ENCODE measurements at places on chromosomes 2 and 18.

GRCh38 chr2:201888426-201888800, 82.1 kb downstream of the CDK15 start:
- DNase-seq = no peak

- no peak for DNase-seq
These were observed 472.6 kb downstream of the TXNL1 start for GRCh38 chr18:56165601-56166355.

DNA sequence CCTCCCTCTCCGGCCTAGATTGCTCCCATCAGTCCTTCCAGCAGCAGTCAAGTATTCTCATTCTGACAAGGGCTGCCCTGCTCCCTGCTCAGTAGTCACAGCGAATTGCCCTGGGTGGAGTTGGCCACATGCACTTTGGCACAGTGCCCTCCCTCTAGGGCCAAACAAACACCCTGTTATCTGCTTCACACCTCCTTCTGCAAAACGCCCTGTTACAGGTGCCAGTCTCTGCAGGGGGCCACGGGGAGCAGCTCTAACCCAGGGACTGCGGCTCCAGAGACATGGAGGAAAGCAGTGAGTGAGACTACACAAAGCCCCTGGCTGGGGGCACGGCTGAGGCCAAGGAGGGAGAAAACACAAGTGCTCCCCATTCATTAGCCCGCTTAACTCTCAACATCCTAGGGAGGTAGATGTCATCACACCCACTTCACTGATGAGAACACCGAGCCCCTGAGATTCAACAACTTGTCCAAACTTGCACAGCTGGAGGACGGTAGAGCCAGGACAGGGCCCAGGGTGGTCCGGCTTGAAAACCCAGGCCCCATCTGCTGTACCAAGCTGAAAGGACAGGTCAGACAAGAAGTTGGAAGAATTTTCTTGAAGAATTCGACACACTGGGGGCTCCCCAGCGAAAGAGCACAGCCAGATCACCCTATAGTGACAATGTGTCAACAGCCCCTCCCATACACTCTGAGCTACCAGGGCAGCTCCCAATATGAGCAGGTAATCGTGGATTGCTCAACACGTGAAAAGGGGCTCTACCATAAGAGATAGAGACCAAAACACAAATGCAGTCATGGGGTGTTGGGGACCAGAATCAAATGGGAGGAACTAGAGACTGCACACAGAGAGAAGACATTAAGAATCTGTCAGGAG, 8.7 kb upstream of the TFCP2L1 start:
- DNase-seq = no peak

- DNase-seq = no peak
These were observed 90.4 kb downstream of the NUP35 start for GRCh38 chr2:183214680-183215079.

- DNase-seq = peak; percentile 37
These were observed 1.6 kb downstream of the COX7A2L start for GRCh38 chr2:42359304-42359964.

DNA sequence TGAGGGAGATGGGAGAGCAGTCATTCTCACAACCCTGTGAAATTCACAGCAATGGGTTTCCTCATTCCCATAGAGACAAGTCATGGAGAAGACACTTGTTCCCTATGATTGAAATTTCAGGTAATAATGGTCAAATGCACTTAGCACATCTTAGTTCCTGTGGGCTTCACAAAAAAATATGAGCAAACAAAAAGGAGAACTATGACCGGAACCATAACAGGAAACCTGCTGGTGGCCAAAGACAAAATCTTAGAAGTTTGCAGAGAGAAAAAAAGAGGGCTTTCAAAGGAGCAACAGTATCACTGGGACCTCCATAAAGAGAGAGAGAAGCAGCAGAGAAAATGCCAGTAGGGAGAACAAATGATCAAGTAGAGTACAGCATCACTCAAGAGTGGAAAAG, 138.9 kb upstream of the APCDD1 start:
- no peak for DNase-seq

GRCh38 chr2:143551971-143552650, 422.9 kb downstream of the ARHGAP15 start:
- DNase-seq = no peak

DNA sequence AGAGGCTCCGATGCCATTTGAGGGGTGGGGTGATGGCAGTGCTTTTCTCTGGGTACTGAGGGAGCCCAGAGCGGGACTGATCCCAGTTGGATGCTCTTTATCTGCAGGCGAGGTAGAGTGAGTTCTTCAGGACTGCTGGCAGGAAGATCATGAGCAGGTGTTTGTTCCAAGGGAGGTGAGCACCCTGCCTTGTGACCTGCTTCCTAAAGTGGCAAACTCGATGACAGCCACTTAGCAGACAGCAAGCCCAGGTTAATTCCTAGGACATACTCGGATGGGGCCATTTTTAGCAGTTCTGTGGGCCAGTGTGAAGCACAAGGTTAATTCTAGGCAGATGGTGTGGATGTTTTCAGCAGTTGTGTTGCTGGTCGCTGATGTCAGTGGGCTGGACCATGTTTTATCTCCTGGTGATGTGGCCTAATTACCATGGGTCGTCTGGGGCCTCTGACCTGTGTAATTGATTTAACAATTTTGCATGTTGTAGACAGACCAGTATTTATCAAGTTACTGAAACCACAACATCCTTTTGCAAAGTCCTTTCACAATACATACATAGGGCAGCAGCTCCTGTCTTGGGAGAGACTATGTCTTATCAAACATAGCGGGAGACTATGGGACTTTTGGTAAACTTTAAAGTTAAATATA, 4.9 kb downstream of the FKBP1B start:
- no peak for DNase-seq

- DNase-seq = no peak
These were observed 121.0 kb downstream of the RBMS1 start for GRCh38 chr2:160372585-160372984.

DNA sequence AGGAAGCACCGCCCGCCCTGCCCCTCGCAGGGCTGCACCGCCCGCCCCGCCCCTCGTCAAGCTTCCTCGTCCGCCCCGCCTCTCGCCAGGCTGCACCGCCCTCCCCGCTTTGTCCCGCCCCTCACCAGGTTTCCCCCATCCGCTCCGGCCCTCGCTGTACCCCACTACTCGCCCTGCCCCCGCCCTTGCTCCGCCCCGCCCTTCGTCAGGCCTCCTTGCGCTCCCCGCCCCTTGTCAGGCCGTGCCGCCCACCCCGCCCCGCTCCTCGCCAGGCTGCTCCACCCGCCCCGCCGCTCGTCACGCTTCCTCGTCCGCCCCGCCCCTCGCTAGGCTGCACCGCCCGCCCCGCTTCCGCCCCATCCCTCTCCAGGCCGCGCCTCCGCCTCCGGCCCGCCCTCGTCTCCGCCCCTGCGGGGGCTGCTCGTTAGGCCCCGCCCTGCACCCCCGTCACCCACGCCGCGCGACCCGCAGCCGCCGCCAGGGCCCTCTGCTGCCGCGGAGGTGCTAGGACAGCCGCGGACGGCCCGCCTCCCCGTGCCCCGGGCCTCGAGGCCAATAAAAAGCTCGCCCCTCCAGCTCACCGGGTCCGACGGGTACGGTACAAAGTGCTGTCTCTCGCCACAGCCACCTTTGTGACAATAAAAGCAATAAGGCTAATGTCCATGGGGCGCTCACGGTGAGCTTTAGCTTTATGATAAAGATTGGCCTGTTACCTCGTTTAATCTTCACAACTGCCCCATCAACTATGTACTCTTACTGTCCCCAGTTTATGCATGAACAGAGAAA, 602 bp upstream of the DNPEP start:
- peak; percentile 94 for DNase-seq

DNA sequence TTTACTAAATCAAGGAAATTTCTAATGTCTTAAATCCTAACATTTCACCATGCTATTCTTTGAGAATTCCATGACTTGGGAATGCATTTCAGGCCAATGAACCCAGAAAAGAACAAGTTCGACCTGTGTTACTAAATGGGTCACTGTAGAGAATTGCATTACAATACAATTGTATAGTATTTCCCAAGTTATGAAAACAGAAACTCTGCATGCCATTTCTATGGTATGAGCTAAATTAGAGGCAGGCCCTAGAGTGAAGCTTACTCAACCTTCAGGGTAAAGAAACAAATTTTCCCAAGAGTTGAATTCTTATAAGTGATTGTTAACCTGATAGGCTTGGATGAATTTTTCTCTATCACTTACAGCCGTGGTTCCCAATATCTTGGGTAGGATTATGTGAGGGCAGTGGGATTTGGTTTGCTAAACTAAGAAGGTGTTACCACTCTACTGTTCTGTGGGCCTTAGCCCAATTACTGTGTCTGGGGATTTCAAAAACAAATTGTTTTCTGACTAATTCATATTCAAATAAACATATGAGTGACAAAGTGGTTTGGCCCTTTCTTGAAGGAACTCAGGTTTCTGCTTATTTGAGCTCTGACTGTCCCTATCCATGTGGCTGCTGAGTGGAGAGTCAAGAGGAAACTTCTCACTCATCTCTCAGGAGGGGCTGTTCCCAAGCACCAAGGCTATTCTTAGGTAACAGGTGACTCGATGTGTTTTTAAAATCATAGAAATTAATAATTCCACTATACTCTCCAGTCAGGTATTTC, 11.2 kb upstream of the SERPINB7 start:
- DNase-seq = no peak

- peak; percentile 33 for DNase-seq
These were observed 3.7 kb upstream of the SPEG start for GRCh38 chr2:219430633-219431615.
